DND-41 (cell line): ENCODE measurements at places on chromosomes 13 and 19.

DNA sequence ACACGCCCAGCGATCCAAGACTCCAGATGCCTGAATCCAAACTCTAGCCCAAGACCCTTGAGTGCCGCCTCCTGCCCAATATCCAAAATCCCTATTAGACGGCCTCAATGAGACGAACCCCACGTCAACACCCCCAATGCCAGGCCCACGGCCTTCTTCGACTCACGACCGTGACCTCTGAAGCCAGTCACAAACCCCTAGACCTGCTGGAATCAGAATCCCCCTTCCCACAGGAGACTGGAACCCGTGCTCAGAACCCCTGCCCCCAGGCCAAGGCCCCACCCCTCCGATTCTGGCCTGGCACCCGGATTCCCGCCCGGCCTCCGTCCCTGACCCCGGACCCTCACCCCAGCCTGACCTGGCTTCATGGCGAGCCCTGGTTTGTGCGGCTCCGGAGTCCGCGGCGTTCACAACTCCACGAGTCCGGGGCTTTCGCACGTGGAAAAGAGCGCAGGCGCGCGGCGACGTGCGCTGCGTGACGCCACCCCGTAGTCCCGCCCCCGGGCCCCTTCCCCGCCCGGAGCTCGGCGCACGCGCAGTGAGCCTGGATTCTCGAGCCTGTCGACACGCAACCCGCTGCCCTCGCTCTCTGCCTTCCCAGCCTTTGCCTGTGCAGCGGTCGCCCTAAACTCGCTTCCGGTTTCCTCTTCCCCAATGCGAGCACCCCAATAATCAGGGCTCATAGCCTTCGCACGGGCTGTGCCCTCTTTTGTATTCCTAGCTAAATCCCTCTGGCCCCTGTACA lies at the start of gene FBL:
FBL (minus strand) TSS at position 447 of the 745 bp plus-strand sequence; CDS start at position 368, 79 bp downstream.
- no peaks in the 10 kb centered on the region for H3K27me3 ChIP-seq
- DNase-seq = peak; percentile 96
- H3K27ac ChIP-seq = peak within 1 kb of the TSS; percentile 90

- peaks cover 3% of the 10 kb centered on the region; the same call in 1 of the 2 replicates for H3K36me3 ChIP-seq
- H3K4me1 ChIP-seq = peaks cover 23% of the 10 kb centered on the region
- no peak for DNase-seq
- no peaks in the 10 kb centered on the region for H3K27me3 ChIP-seq
- H3K27ac ChIP-seq = no peak overlapping the region
These were observed 119.1 kb downstream of the KLF12 start for GRCh38 chr13:74015137-74015536.

GRCh38 chr19:29117926-29118325 lies 95.0 kb downstream of the UQCRFS1 start:
- H3K4me1 ChIP-seq = no peaks in the 10 kb centered on the region
- H3K36me3 ChIP-seq = no peaks in the 10 kb centered on the region
- H3K4me3 ChIP-seq = no peak overlapping the region
- H3K27ac ChIP-seq = no peak overlapping the region

GRCh38 chr19:20858218-20858617 lies 64.8 kb upstream of the ZNF85 start:
- H3K4me3 ChIP-seq = no peak overlapping the region
- no peaks in the 10 kb centered on the region for H3K27me3 ChIP-seq
- no peaks in the 10 kb centered on the region for H3K4me1 ChIP-seq
- H3K36me3 ChIP-seq = no peaks in the 10 kb centered on the region
- DNase-seq = no peak

DNA sequence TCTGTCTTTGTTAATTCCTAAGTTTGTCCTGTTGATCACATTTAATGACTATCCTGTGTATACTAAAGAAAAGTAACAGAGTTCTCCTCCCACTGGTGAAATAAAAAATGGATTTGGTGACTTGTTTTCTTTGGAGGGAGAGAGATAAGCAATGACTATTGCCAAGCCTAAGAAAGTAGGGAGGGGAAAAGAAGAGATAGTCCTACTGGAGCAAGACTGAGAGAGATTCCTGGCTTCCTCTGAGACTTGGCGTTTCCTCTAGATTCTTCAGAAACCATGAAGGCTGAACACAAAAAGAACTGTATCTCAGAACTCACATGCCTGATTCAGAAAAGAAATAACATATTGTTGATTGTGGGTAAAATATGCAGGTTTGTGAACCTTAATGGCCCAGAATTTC lies 406.5 kb downstream of the FOXO1 start:
- no peak overlapping the region for H3K4me3 ChIP-seq
- H3K36me3 ChIP-seq = no peaks in the 10 kb centered on the region
- DNase-seq = no peak
- H3K27me3 ChIP-seq = no peaks in the 10 kb centered on the region
- H3K4me1 ChIP-seq = no peaks in the 10 kb centered on the region

DNA sequence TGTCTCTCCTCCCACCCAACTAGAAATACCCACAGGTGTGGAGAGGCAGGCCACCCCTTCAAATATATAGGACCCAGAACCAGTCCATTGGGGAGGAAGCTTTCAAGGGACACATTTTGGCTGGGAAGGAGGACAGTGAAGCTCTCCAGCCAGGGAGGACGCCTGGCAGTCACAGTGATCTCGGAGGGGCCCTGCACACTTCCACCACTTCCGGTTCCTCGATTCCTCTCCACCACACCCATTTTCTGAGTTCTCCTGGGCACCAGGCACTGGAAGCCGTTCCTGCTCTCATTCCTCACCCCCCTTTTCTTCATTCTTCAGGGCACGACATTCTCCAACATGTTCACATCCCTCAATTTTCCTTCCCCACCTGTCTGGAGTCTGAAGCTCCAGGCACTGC lies 30.4 kb upstream of the CEACAM21 start:
- peaks cover 32% of the 10 kb centered on the region for H3K27me3 ChIP-seq
- H3K27ac ChIP-seq = no peak overlapping the region
- no peak overlapping the region for H3K4me3 ChIP-seq
- H3K36me3 ChIP-seq = no peaks in the 10 kb centered on the region

- no peaks in the 10 kb centered on the region for H3K36me3 ChIP-seq
- H3K4me3 ChIP-seq = no peak overlapping the region
- no peaks in the 10 kb centered on the region for H3K27me3 ChIP-seq
- H3K4me1 ChIP-seq = no peaks in the 10 kb centered on the region
- DNase-seq = no peak
These were observed 476.9 kb upstream of the KLHL1 start for GRCh38 chr13:70585109-70585508.

GRCh38 chr19:29927944-29928625 lies 14.0 kb upstream of the URI1 start:
- H3K4me1 ChIP-seq = no peaks in the 10 kb centered on the region
- H3K27ac ChIP-seq = no peak overlapping the region
- no peak overlapping the region for H3K4me3 ChIP-seq

- no peak overlapping the region for H3K4me3 ChIP-seq
- no peak overlapping the region for H3K27ac ChIP-seq
- no peak for DNase-seq
- peaks cover 32% of the 10 kb centered on the region for H3K36me3 ChIP-seq
These were observed 6.2 kb downstream of the PPP1R15A start for GRCh38 chr19:48878196-48879024.

DNA sequence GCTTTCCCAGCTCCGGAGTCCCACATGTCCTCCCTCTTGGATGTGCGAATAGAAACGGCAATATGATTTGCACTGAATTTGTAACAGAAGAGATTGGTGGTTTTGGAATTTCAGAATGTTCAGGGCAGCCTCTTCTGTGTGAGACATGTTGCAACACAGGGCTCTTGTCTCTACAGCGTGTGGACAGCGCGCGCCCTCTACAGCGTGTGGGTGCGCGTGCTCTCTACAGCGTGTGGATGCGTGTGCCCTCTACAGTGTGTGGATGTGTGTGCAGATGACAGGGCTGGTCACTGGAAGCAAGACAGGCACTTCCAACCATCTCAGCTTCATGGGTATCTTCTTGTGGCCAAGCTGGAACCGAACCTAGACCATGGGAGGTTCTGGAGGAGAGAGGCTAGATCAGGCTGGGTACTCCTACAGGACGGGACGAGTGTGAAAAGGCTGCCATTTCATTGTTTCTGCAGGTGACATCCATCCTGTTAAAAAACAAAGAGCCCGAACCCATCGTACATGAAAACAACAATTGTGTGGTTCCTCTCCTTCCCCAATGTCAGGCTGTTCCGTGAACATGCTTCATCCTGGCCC lies 78.4 kb downstream of the TEX29 start:
- no peak overlapping the region for H3K27ac ChIP-seq
- no peaks in the 10 kb centered on the region for H3K27me3 ChIP-seq
- no peaks in the 10 kb centered on the region for H3K36me3 ChIP-seq
- peaks cover 2% of the 10 kb centered on the region; the same call in 1 of the 2 replicates for H3K4me1 ChIP-seq
- no peak for DNase-seq

DNA sequence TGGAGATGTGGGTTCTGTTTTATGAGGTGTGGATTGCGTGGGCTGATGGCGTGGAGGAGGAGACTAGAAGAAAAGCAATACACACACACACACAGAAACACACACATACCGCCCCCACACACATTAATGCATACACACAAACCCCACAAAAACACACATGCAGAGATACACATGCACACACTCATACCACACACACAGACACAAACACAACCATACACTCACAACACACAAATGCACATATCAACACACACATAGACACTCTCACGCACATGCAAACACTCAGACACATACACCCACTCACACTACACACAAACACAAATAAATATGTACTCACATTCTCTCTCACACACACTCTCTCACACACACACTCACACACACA lies 75.7 kb upstream of the UBL3 start:
- H3K27me3 ChIP-seq = peaks cover 5% of the 10 kb centered on the region
- H3K36me3 ChIP-seq = no peaks in the 10 kb centered on the region
- H3K4me1 ChIP-seq = no peaks in the 10 kb centered on the region
- H3K27ac ChIP-seq = no peak overlapping the region
- no peak overlapping the region for H3K4me3 ChIP-seq

DNA sequence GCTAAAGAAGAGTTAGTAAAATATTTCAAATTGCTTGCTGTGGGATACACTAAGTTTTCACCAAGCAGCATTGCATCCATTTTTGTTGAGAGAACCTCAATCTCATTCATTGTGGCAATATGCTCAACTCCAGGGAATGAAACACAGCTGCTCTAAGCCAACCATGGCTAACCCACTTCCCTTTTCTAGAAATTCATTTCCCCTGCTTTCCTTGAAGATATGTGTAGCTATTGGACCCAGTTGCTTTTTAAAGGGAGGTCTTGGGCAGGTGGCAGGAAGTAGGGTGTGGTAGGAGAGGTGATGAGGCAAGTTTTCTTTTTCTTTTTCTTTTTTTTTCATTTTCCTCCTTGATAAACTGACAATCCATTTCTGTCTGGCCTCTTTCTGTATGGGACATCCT lies 452.2 kb downstream of the FGF14 start:
- no peak overlapping the region for H3K4me3 ChIP-seq
- H3K27ac ChIP-seq = no peak overlapping the region
- peaks cover 10% of the 10 kb centered on the region; the same call in 1 of the 2 replicates for H3K4me1 ChIP-seq
- DNase-seq = peak; percentile 32
- H3K36me3 ChIP-seq = no peaks in the 10 kb centered on the region

DNA sequence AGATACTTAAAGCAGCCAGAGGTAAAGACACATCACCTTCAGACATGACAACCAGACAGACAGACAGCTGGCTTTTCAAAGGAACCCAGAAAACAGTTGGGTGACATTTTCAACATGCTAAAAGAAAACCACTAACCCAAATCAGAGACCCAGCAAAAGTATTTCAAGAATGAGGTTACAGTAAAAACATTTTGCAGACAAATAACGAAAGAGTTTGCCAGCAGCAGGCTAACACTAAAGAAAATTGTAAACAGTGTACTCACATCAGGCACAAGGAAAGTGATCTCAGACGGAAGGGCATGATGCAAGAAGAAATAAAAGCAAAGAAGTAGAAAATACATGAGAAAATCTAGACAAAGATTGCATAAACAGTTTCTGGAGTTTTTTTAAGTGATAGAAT lies 46.4 kb downstream of the AP1M1 start:
- no peak for DNase-seq
- no peak overlapping the region for H3K27ac ChIP-seq
- no peaks in the 10 kb centered on the region for H3K36me3 ChIP-seq
- H3K4me3 ChIP-seq = no peak overlapping the region

GRCh38 chr13:97223711-97224541 lies 1.8 kb downstream of the MBNL2 start:
- peak overlapping the region; percentile 40 for H3K27ac ChIP-seq
- DNase-seq = peak; percentile 20
- H3K27me3 ChIP-seq = no peaks in the 10 kb centered on the region
- H3K4me3 ChIP-seq = peak overlapping the region; percentile 36; the same call in 1 of the 2 replicates

DNA sequence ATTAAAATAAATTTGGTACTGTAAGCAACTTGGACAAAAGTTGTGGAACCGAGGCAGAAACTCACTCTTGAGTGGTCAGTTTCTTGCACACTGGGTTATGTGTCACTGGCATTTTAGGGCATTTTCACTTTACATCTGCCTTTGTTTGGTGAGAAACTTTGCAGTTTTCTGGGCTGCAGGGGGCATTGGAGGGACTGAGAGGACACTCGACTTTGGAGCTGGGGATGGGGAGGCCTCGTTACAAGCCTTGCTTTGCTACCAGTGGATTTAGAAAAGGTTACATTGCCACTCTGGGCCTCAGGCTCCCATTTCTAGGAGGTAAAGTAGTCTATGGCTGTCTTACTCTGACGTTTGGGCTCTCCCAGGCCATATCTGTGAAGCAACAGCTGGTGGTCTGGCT lies 41.9 kb upstream of the ZNF536 start:
- H3K4me1 ChIP-seq = no peaks in the 10 kb centered on the region
- H3K27me3 ChIP-seq = peaks cover 2% of the 10 kb centered on the region
- no peak overlapping the region for H3K4me3 ChIP-seq

DNA sequence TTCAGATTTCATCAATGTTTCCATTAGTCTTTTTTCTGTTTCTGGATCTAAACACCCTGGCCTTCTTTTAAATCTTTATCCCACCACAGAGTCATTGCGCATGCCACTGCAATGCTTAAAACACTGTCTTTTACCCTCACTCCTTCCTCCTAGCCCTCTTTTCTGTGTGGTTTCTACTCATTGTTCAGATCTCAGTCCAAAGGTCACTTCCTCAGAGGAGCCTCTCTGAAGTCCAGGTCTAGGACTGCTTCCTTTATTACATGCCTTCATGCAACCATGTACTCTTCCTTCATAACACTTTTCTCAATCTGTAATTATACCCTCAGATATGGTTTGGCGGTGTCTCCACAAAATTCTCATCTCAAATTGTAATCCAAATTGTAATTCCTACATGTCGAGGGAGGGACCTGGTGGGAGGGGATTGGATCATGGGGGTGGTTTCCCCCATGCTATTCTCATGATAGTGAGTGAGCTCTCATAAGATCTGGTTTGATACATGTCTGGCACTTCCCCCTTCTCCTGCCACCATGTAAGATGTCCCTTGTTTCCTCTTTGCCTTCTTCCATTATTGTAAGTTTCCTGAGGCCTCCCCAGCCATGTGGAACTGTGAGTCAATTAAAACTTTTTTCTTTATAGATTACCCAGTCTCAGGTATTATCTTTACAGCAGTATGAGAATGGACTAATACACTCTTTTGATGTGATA lies 808.9 kb downstream of the DIAPH3 start:
- H3K36me3 ChIP-seq = no peaks in the 10 kb centered on the region
- no peak overlapping the region for H3K27ac ChIP-seq
- peaks cover 5% of the 10 kb centered on the region; the same call in 1 of the 2 replicates for H3K4me1 ChIP-seq
- H3K27me3 ChIP-seq = no peaks in the 10 kb centered on the region

- H3K4me1 ChIP-seq = no peaks in the 10 kb centered on the region
- H3K27me3 ChIP-seq = no peaks in the 10 kb centered on the region
- H3K36me3 ChIP-seq = no peaks in the 10 kb centered on the region
- no peak for DNase-seq
- H3K4me3 ChIP-seq = no peak overlapping the region
These were observed 64.9 kb downstream of the MBD3L1 start for GRCh38 chr19:8897106-8897505.

GRCh38 chr19:39014037-39014436 lies 18.3 kb downstream of the FBXO27 start:
- H3K36me3 ChIP-seq = no peaks in the 10 kb centered on the region
- no peaks in the 10 kb centered on the region for H3K4me1 ChIP-seq
- DNase-seq = no peak
- H3K4me3 ChIP-seq = no peak overlapping the region
- no peak overlapping the region for H3K27ac ChIP-seq
- no peaks in the 10 kb centered on the region for H3K27me3 ChIP-seq
